ENCODE measurements at places on chromosomes 1 and 21.

DNA sequence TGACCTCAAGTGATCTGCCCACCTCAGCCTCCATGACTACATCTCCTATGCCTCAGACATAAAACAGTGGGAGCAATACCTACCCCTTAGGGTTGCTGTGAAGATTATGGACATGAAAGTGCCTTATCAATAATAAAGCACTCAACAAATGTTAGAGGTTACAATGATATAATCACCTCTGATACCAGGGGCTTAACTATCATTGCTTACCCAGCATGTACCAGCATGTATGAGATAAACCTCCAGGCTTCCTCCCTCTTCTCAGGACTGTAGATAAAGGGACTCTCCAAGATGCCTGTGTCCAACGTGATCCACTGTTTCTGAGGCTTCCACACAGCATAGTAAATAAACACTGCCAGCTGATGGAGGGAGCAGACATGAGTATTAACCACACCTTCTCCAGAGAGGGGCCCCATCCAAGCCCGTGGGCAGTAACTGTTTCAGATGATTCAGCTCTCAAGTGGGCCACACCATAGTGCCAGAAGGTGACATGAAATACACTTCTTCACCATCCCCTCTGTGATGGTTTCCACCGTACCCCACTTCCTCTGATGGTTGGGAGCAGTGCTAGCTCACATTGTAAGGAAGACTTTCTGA, 26.2 kb downstream of the RHBDL2 start:
- no peak for DNase-seq

GRCh38 chr1:117605164-117605773, 579 bp upstream of the TENT5C start:
- peak; percentile 45 for DNase-seq

DNA sequence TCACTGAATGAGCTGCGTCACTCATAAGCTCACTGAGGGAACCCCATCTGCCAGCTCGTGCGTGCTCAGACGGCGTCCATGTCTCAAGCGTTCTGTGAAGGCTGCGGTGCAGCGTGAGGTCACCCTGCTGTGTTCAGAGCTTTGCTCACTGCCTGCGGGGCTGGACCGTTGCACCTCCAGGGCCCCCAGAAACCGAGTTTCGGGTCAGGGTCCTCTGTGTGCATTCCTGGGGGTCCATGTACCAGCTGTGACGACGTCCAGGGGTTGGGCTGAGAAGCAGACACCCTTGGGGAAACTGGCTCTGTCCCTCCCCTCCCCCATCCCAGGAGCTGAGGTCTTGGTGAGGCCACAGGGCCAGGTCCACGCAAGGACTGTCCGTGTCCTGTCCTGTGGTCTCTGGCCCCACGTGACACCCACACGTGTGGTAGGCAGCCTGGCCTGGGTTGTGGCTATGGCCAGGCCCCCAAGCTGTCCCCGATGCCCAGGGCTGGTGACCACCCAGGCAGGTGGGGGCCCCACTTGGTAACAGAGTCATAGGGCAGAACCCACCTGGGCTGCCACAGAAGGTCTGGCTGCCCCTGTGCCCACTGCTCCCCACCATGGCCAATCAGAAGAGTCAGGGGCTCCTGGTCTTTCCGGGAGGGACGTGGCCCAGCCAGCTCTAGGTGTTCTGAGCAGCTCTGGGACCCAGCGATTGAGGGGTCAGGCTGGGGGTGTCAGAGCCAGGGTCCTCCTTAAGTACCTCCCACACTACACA, 24.4 kb downstream of the FTCD start:
- no peak for DNase-seq

- DNase-seq, result peak; percentile 80
Observed at GRCh38 chr1:9338397-9339246, 45.9 kb downstream of the SPSB1 start.

DNA sequence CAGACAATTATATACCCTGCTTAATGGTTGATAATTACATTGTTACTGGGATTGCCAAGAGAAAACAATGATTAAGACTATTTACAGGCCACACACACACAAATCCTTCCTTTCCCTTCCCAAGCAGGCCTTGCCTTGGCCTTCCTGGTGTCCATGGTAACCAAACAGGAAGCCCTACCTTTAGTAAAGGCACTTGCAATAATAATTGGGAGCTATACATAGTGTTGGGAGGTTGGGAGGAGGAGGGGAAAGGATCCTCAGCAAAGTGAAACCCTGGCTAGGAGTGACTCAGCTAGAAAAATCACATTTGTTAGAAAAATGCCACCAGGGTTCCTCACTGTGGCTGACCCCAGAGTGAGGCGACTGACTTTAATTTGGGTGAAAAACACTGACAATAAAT, 122.3 kb upstream of the ADAR start:
- peak; percentile 53 for DNase-seq

DNA sequence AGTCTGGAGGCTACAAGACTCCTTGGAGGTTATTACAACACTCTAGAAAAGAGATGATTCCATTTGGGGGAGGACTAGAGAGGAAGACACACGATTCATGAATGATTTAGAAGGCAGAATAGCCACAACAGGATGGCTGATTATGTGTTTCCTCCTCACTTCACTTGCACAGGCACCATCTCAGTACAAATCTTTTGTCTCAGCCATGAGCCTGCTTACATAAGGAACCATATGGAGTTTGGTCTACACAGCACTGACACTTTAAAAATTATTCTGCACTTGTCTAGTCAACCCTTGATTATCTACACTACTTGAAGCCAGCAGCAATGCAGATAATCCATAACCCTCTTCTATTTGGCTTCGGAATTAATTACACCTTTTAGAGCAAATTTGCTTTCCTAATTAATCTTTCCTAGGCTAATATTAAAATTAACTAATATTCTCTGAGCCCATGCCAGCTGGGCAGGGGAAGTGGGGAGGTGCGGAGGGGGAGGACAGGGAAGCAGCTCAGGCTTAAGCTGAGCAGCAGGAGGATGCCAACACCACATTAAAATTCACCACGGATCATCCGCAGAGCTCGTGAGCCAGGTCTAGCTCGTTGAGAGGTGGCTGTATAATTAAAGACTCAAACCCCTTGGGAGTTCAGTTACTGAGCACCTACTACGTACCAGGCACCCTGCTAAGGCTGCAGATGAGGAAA, 3.2 kb upstream of the LEMD1 start:
- no peak for DNase-seq

- DNase-seq, result no peak
Observed at GRCh38 chr1:96553811-96554210, 167.8 kb upstream of the PTBP2 start.

DNA sequence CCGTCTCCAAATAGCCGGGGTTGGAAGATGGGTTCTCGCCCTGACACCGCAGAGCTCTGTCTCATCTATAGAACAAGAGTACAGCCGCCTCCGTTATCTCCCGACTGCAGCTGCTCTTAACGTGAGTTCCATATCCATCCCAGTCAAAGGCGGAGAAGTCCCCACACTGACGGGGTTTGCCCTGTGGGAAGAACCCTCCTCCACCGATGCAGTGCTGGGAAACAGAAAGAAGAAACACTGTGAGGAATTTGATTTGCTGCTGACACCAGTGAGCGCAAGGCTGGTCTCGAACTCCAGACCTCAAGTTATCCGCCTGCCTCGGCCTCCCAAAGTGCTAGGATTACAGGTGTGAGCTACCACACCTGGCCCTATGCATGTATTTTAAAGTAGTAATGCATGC, 9.5 kb downstream of the ITLN2 start:
- DNase-seq, result peak; percentile 6

GRCh38 chr1:240768979-240769378, 157.0 kb upstream of the GREM2 start:
- no peak for DNase-seq

DNA sequence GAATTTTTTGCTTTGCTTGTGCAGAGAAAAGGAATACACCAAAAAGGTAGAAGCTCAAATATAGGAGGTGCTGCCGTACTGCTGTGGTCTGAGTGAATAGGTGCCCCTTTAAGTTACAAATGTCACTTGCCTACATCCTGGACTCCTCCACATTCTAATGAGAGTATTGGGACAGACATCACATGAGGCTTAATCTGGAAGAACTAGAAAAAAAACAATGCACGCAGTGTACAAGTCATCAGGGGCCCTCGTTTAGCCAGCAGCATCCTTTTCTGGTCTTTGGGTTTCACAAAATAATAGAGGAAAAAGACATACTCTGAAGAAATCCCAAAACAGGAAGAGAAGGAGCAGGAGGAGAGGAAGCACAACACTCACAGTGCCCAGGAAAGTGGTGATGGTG, 89.3 kb downstream of the SLC44A5 start:
- DNase-seq, result no peak

All from tongue (tissue), 3 donors.